ENCODE measurements at places on chromosomes 12 and 14. TPM values are rescaled to one million over a fixed set of nuclear protein-coding genes. Genes with fewer than 3 reads are reported as not detected.

DNA sequence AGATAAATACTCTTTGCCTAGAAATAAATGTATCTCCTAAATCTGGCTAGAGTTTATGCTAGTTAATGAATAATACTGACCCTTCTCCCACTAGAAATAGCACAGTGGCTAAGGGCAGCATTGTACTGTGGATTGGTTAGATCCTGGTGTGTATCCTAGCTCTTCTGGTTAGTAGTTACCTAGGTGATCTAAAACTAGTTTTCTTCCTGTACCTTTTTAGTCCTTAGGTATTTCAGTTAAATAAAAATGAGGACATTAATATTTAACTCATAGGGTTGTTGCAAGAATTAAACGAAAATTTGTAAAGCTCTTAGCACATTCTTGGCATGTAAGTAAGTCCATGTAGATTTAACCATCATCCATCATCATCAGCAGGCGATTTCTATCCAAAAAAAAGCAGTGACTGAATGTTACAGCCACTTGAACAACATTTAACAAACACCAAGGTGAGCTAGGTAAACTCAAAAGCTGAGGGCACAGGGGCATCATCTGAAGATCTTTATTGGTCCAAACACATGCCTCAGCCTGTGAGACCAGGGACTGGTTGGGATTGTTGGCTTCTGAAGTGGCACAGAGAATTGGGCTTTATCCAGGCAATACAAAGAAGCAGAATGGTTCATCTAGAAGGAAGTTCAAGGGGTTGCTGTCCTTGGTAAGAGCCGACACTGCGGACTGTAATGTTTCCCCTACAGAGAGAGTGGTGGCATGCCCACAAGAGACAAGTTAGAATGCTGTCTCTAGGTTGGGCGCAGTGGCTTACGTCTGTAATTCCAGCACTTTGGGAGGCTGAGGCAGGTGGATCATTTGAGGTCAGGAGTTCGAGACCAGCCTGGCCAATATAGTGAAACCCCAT, 100.8 kb downstream of the GAS2L3 start:
- DNase-seq = no peak
- no peak overlapping the region for H3K4me3 ChIP-seq
- H3K27me3 ChIP-seq = no peaks in the 10 kb centered on the region

DNA sequence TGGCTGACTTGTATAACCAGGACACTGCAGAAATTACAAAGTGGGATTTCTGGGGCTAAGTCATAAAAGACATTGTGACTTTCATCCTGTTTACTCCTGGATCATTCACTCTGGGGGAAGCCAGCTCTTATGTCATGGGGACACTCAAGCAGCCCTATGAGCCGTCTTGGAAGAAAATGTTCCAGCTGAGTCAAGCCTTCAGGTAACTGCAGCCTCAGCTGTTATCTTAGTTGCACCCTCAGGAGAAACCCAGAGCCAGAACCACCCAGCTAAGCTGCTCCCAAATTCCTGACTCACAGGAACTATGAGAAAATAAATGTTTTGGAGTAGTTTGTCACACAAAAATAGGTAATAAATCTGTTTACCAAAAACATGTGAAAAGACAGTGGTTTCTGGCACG, 43.1 kb upstream of the GXYLT1 start:
- no peaks in the 10 kb centered on the region for H3K27me3 ChIP-seq
- no peak for DNase-seq
- H3K4me3 ChIP-seq = no peak overlapping the region
- no peaks in the 10 kb centered on the region for H3K4me1 ChIP-seq
- peaks cover 4% of the 10 kb centered on the region for H3K36me3 ChIP-seq

- no peak overlapping the region for H3K27ac ChIP-seq
- H3K4me3 ChIP-seq = no peak overlapping the region
- H3K36me3 ChIP-seq = peaks cover 8% of the 10 kb centered on the region
- H3K27me3 ChIP-seq = no peaks in the 10 kb centered on the region
- no peak for DNase-seq
Measured at GRCh38 chr14:35068238-35069012, 22.4 kb downstream of the FAM177A1 start.

GRCh38 chr14:47539031-47539461, 136.4 kb downstream of the MDGA2 start:
- no peak for DNase-seq
- no peak overlapping the region for H3K4me3 ChIP-seq

DNA sequence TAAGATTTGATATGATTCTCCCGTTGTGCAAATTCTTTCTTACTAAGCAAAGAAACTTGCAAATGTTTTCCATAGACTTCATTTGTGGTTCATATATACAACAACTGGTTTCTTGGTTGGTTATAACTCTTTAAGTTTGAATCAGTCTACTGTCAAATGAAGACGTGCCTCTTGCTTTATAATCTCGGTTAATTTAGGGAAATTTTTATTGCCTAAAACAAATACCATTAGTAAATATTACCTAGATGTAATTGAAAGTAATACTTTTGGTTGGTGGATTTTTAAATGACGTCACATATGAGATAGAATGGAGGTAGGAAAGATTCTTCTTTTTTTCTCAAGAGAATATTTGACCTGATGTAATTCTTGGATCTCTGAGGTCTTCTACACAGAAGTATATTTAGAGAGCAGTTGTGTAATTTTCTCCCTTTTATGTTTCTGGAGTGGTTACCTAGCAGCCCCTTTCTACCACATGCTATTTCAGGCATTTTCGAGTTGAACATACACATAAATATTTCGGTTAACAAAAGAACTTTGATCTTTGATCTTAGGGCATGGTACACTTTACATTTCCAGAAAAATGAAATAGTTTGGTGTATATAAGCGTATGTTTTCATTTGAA, 1.7 kb downstream of the ATF7IP start:
- no peaks in the 10 kb centered on the region for H3K27me3 ChIP-seq
- DNase-seq = peak; percentile 80
- peak overlapping the region; percentile 89 for H3K4me3 ChIP-seq
- peaks cover 3% of the 10 kb centered on the region for H3K36me3 ChIP-seq
- peak overlapping the region; percentile 97 for H3K27ac ChIP-seq
- H3K4me1 ChIP-seq = peaks cover 17% of the 10 kb centered on the region

DNA sequence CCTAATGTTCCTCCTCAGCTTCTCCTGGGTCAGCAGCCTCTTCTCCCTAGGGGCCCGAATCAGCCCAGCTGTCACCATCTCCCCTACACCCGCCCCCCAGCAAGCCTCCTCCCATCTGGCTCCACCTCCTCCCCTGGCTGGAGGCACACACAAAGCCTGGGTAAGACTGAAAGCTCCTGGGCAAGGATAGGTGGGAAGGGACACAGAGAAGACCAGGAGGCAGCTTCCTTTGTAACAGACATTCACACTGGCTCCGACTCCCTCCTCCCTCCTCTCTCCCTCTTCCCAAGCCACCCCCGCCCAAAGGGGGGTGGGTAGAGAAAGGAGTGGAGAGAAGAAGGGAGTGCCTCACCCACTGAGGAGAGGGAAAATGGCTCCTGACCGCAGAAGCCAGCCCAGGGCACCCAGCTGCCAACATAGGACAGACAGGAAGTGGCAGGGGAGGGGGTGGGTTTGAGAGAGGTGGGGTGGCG, 4.0 kb downstream of the CHD4 start:
- no peak overlapping the region for H3K4me3 ChIP-seq
- peak overlapping the region; percentile 41 for H3K27ac ChIP-seq
- peaks cover 51% of the 10 kb centered on the region for H3K4me1 ChIP-seq
- peaks cover 42% of the 10 kb centered on the region for H3K36me3 ChIP-seq
- DNase-seq = peak; percentile 68

DNA sequence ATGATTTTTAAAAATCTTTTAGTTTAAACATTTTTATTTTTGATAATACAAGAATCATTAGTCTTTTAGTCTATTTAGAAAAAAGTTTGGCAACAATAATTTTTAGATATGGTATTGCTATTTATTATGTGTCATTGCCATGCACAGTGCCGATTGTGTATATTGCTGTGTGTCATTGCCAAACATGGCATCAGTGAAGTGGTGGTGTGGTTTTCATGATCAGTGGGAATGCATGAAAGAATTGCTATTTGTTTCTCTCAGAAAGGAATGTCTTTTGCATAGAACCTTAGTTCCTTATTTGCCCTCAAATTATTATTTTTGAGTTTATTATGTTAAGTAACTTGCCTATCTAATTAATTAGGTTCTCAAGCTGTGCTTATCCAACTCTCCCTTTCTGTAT, 397.5 kb upstream of the PDE3A start:
- peaks cover 3% of the 10 kb centered on the region for H3K4me1 ChIP-seq
- H3K27me3 ChIP-seq = no peaks in the 10 kb centered on the region
- no peak for DNase-seq
- H3K4me3 ChIP-seq = no peak overlapping the region
- H3K36me3 ChIP-seq = no peaks in the 10 kb centered on the region
- H3K27ac ChIP-seq = no peak overlapping the region

GRCh38 chr12:93347054-93347785, 30.5 kb upstream of the NUDT4 start:
- no peak overlapping the region for H3K27ac ChIP-seq
- no peak overlapping the region for H3K4me3 ChIP-seq
- H3K36me3 ChIP-seq = no peaks in the 10 kb centered on the region
- H3K27me3 ChIP-seq = no peaks in the 10 kb centered on the region

- no peak for DNase-seq
- no peaks in the 10 kb centered on the region for H3K27me3 ChIP-seq
- no peaks in the 10 kb centered on the region for H3K4me1 ChIP-seq
- H3K27ac ChIP-seq = no peak overlapping the region
- no peaks in the 10 kb centered on the region for H3K36me3 ChIP-seq
- no peak overlapping the region for H3K4me3 ChIP-seq
Measured at GRCh38 chr14:59422069-59422881, 42.9 kb downstream of the GPR135 start.

- no peaks in the 10 kb centered on the region for H3K4me1 ChIP-seq
- peaks cover 73% of the 10 kb centered on the region for H3K27me3 ChIP-seq
- no peak for DNase-seq
- H3K4me3 ChIP-seq = no peak overlapping the region
- no peak overlapping the region for H3K27ac ChIP-seq
- no peaks in the 10 kb centered on the region for H3K36me3 ChIP-seq
Measured at GRCh38 chr14:36507847-36508417, 12.1 kb downstream of the NKX2-1 start.

GRCh38 chr12:123319826-123320225, 44.8 kb downstream of the SBNO1 start:
- peaks cover 80% of the 10 kb centered on the region for H3K36me3 ChIP-seq
- no peak for DNase-seq
- no peak overlapping the region for H3K4me3 ChIP-seq
- no peaks in the 10 kb centered on the region for H3K27me3 ChIP-seq
- H3K27ac ChIP-seq = no peak overlapping the region

GRCh38 chr14:90499908-90500664, 103.3 kb downstream of the CALM1 start:
- peaks cover 8% of the 10 kb centered on the region for H3K4me1 ChIP-seq
- no peaks in the 10 kb centered on the region for H3K27me3 ChIP-seq
- no peak for DNase-seq
- no peak overlapping the region for H3K4me3 ChIP-seq
- no peak overlapping the region for H3K27ac ChIP-seq

DNA sequence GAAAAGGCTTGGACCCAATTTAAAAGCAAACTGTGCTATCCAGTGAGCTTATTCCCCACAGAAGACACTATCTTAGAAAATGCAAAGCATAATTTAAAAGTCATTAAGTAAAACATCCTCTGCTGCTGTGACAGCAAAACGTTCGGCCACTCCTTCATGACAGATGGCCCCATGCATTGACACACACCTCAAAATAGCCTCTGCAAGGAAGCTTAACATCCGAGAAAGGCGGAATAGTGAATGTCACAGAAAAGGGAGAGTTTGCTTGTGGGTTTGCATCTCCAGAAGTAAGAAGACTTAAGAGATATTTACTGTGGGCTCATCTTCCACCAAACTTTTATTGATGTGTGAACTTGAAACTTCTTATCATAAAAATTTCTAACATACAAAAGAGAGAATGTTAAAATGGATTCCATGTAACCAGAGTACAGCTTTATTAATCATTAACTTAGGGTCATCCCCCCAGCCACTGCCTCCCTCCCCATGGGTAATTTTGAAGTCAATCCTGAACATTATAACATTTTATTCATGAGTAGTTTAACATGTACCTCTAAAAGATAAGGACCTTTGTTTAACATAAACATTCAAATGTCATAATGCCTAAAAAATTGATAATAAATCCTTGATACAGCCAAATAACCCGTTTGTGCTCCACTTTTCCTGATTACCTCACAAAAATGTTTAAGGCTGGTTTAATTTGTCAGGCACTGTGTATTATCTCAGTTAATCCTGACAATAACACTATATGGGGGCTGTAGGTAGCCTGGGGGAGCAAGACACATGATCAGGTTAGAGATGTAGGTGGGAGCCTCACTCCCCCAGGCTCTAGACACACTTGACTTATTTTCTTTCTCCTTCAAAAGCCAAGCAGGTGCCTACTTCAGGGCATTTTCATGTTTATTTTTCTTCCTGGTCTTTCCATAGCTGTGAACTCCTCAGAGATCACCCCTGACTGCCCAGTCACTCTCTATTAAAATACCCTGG, 119.7 kb upstream of the TMCC3 start:
- no peak overlapping the region for H3K4me3 ChIP-seq
- H3K27ac ChIP-seq = no peak overlapping the region
- peaks cover 4% of the 10 kb centered on the region for H3K4me1 ChIP-seq
- DNase-seq = no peak
- no peaks in the 10 kb centered on the region for H3K27me3 ChIP-seq
- H3K36me3 ChIP-seq = no peaks in the 10 kb centered on the region

- H3K36me3 ChIP-seq = no peaks in the 10 kb centered on the region
- H3K27me3 ChIP-seq = no peaks in the 10 kb centered on the region
- no peak overlapping the region for H3K4me3 ChIP-seq
- DNase-seq = no peak
Measured at GRCh38 chr14:31986405-31986804, 90.7 kb upstream of the ARHGAP5 start.

- no peaks in the 10 kb centered on the region for H3K4me1 ChIP-seq
- peak; percentile 42 for DNase-seq
- no peak overlapping the region for H3K4me3 ChIP-seq
Measured at GRCh38 chr14:35140718-35141581, 18.6 kb downstream of the PRORP start.

DNA sequence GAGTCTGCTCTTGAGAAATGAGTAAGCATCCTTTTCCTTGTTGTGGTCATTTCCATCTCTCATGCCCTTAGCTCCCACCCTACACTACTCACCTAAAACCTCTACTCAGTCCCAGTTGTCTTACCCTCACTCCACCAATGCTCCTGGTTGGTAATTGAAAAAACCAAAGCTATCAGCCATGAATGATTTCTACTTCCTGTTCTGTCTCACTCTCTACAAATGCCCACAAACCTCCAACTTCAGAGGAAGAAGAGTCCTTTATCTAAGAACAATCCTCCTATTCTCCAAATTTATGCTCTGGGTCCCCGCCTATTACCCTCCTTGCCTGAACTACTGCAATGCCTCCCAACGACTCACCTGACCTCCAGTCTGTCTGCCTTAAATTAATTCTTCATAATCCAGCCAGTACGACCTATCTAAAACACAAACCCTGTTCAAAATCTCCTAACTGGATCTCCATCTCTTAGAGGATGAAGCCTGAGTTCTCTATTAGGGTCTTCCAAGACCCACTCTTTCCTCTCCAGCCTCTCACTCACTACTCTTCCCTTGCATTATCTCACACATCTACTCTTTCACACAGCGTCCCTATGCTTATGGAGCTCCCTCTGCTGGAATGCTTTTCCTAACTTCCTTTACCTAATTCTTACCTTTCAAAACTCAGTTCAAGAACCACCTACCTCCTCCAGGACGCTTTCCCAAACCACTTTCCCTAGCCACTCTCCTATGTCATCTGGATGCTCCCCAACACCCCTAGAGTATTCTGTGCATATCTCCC, 2.2 kb downstream of the DHRS1 start:
- peaks cover 31% of the 10 kb centered on the region for H3K36me3 ChIP-seq
- H3K27ac ChIP-seq = peak overlapping the region; percentile 30
- no peaks in the 10 kb centered on the region for H3K27me3 ChIP-seq
- no peak overlapping the region for H3K4me3 ChIP-seq
- DNase-seq = peak; percentile 49
- peaks cover 25% of the 10 kb centered on the region for H3K4me1 ChIP-seq

Gene ESR2
- total RNA-seq = not detected

Gene GPHB5
- total RNA-seq = not detected

Gene BDKRB2
- not detected for total RNA-seq

Gene AICDA
- total RNA-seq = not detected

Gene TMEM253
- not detected for total RNA-seq

Gene FLRT2
- not detected for total RNA-seq
